Activated T-cell treated with anti-CD3 and anti-CD28 coated beads for 48 hours (primary cell): ENCODE measurements at places on chromosomes 16 and 17.

DNA sequence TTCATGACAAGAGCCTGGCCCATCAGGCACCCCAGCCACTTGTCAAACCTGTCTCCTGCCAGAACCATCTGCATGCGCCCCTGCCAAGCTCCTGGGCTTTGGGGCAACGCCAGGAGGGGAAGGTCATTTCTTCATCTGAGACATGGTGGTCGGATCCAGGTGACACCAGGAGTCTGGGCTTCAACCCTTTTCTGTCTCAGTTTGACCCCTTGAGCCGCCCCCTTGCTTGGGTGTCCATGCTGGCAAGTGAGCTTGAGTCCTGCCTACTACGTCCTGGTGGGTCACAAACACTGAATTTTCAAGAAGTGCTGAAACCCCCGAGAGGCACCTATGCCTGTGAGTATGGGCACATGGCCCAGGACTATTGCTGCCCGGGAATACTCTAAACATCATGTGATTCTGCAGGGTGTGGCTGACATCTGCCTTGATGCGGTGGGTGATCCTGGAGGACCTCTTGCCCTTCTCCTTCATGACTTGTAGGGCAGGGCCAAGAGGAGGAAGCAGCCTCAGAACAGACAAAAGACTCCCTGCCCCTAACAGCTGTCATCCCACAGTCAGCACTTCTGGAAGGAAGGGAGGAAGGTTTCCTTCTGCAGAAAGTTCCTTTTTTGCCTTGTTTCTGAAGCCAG lies 43.4 kb downstream of the TNFRSF13B start:
- no peak for DNase-seq

DNA sequence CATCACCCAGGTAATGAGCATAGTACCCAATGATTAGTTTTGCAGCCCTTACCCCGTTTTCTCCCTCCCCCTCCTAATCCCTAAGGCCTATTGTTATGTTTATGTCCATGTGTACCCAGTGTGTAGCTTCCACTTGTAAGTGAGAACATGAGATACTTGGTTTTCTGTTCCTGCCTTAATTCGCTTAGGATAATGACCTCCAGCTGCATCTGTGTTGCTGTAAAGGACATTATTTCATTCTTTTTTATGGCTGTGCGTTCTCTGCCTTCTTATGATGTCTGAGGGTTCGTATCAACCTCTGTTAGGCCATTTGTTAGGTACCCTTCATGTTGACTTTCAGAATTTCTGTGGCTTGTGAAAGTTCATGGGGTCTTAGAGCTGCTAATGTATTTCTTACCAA lies 31.0 kb downstream of the CTCF start:
- no peak for DNase-seq

GRCh38 chr17:330993-331701 lies 21.5 kb downstream of the RPH3AL start:
- DNase-seq, result no peak

DNA sequence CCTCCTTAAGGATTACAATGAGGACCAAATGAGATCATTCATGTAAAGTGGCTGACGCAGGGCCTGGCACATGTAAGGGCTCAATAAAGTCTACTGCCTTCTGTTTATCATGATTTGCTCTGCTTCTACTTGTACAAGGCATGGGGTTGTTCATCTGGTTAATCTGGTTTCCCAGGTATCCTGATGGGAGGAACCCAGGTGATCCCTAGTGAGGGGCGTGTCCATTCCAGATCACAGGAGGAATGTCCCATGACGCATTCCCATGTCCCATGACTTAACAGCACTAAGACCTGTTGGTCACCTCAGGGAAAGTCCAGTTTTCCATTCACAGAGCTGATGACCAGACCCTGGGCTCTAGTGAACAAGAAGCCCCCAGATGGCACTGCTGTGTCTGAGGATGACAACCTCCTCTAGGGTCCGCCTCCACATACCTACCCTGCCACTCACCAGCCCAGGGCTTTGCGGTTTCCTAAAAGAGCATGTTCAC lies 11.5 kb upstream of the TPPP3 start:
- no peak for DNase-seq

- DNase-seq, result no peak
These were observed 315.5 kb upstream of the CDH5 start for GRCh38 chr16:66050991-66051390.

DNA sequence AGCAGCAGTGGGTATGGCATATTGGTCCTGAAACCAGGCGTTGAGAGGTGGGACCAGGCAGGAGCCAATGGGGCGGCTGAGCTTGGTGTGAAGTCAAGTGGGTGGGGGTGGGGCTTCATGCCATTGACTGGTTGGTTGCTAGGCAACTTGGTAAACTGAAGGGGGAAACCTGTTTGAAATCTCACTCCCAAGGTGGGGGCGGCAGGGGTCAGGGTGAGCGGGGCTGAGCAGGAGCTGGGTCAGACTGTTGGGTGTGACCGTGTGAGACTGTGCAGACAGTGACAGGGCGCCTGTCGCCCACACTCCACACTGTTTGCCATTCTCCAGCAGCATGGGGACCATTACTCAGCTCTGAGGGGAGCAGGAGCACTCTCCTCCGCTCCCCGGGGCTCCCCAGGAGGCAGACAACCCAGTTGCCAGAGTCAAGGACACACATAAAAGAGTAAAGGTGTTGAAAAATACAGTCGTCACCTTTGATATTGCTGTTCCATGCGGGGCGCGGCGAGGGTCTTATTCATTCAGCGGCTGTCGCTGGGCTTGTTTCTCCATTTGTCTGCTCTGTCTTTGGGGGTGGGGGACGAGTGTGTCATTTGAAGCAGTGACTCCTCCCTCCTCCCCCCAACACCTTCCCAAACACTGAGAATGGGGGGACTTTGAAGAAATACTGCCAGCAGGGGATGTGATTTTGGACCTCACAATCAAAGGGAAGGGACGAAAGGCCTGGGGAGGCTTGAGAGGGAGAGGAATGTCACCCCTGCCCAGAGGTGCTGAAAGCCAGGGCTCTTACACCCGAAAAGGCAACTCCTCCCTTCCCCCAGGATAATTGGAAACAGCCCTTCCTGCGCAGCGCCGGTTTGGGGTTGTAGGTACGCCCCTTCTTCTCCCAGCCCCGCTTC lies 1.2 kb upstream of the EFNB3 start:
- no peak for DNase-seq

DNA sequence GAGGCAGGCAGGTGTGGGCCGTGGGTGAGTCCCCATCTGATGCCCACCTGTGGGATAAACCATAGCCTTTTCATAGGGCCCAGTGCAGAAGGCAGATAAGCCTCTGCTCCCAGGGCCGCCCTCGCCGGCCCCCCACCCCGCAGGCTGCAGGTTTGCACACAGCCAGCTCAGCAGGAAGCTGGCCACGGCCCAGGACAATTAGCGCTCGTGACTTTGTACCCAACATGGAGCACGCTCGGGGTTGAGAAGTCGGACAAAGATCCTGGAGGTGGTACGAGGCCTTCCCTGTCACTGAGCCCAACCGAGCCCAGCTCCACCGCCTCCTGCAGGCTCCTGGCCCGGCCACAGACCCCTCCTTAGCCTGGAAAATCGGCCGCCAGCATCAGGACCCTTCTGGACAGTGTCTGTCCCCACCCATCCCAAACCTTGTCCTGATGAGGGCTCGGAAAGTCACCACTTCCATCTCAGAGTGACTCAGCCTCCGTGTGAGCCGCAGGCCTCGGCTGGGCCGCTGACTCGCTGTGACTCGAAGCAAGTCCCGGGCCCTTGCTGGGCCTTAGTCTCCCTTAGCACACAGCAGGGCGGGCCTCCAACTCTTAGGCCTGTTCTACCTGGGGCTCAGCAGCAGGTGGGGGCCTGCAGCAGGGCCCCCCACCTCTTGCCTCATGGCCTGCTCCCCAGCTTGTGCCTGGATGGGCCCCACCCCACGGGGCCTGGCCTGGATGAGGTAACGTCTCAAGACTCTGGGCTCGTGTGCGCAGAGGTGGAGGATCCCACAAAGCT lies 22.7 kb downstream of the FAM83G start:
- DNase-seq, result no peak

DNA sequence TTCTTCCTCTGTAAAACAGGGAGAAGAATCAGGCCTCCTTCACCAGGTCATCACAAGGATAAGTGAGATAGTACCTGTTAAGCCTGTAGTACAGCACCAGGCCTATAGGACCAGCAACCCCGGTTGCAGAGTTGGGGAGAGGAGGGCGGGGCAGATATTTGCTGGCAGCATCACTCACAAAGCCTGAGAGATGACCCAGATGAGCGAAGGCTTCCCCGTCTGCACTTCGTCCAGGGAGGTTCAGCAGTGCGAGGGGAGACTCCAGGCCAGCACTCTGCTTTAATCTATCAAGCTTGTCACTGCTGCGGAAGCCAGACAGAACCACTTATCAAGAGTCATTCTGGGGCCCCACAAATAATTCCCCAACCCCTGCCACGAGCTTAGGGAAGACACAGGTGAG lies 15.8 kb upstream of the RBBP6 start:
- DNase-seq, result no peak

- no peak for DNase-seq
These were observed 492.5 kb upstream of the HSBP1 start for GRCh38 chr16:83315271-83315670.

GRCh38 chr16:47059991-47060390 lies 83.8 kb downstream of the NETO2 start:
- DNase-seq, result no peak

- DNase-seq, result no peak
These were observed 20.0 kb downstream of the CLUAP1 start for GRCh38 chr16:3520841-3521240.

GRCh38 chr16:52993179-52993578 lies 59.5 kb downstream of the CHD9NB start:
- DNase-seq, result no peak

DNA sequence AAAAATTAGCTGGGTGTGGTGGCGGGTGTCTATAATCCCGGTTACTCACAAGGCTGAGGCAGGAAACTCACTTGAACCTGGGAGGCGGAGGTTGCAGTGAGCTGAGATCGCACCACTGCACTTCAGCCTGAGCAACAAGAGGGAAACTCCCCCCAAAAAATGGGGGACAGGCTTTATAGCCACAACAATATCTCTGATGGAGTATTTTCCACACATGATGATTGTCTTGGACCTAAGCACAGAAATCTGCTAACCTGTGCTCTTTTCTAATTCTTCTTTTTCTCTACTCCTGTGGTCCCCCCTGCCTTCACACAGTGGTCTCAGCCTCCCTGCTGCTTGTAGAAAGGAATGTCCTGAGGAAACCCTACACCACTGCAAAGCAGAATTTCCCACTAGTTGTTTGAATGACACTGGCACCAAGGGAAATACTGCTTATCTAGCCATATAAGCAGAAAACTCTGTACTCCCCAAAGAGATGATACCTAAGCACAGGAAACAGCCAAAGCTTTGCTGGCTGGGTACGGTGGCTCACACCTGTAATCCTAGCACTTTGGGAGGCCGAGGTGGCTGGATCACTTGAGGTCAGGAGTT lies 117.6 kb downstream of the USP31 start:
- no peak for DNase-seq

DNA sequence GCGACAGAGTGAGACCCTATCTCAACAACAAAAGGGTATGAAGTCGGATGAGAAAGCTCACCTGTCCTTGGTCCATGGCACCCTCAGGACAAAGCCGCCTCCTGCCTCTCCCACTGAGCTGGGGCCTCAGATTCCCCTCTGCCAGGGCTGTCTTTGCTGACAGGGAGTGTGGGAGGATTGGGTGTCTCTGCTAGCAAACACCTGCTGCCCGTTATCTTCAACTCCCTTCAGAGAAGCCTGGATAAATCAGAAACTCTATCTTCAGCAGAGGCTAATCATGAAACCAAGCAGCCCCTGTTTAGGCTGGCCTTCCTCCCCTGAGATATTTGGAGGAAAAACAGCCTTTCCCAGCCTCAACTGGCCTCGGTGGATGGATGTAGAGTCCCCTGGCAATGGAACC lies 36.3 kb upstream of the CDH1 start:
- DNase-seq, result no peak

DNA sequence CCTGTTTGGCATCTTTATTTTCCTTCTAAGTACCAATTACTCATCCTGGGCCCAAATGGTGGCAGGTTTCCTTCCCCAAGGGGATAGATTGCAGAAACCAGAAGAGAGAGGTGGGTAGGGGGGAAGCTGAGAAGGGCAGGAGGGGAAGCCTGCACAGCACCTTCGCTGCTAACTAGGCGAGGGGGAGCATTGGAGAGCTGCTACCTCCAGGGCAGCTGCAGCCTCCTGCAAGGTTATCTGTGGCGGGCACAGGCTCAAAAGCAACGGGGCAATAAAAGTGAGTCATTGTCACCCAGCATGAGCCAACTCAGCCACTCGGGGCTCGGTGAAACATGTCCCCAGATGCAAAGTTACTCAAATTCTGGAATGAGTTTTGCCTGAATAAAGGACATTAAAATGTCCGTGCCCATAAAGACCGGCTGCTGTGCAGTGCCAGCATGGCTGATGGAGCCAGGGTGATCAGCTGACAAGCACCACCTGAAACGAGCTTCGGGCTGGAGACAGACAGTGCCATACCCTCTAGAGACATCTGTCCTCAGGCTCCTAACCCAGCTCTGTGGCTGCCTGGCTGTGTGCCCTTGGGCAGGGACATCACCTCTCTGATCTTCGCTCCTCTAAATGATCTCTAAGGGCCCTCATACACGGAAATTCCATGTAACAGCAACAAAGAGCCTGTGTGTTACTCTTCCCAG lies 68.1 kb upstream of the GRIN2A start:
- DNase-seq, result no peak

- no peak for DNase-seq
These were observed 10.3 kb downstream of the ZNF385C start for GRCh38 chr17:42087736-42088705.
